Fibroblast of the aortic adventitia (primary cell): ENCODE measurements at places on chromosomes 5 and 9.

- no peak for DNase-seq
Observed at GRCh38 chr9:16679327-16679821, 191.1 kb downstream of the BNC2 start.

DNA sequence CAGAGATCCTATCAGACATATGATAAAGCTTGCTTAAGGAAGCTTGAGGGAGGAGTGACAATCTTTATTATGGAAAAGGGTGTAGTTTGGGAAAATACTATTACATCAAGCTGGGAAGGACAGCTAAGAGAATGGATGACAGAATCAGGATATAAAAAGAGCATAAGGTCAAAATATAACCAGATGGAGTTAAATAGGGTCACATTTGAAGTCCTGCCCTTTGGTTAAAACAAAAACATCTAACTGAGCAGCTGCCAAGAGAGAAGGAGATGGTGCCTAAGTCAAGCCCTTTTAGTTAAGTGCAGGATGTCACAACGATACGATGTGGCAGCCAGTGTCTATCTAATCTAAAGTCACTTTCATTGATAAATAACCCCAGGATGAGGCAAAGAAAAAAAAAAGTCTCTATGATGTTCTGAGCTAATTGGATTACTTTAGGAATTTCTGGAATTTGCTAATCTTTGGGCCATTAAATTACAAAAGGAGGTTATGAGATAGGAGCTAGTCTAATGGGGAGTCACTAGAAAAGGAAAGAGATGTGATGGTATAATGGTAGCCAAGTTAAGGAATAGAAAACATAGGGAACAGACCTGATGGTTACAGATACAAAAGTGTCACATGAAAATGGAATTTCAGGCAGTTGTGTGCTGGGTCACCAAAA lies 365.2 kb downstream of the PDE4D start:
- DNase-seq = no peak

GRCh38 chr9:108168236-108168850 lies 678.8 kb upstream of the KLF4 start:
- DNase-seq = peak; percentile 96

GRCh38 chr5:160694896-160695295 lies 157.1 kb downstream of the ATP10B start:
- no peak for DNase-seq

DNA sequence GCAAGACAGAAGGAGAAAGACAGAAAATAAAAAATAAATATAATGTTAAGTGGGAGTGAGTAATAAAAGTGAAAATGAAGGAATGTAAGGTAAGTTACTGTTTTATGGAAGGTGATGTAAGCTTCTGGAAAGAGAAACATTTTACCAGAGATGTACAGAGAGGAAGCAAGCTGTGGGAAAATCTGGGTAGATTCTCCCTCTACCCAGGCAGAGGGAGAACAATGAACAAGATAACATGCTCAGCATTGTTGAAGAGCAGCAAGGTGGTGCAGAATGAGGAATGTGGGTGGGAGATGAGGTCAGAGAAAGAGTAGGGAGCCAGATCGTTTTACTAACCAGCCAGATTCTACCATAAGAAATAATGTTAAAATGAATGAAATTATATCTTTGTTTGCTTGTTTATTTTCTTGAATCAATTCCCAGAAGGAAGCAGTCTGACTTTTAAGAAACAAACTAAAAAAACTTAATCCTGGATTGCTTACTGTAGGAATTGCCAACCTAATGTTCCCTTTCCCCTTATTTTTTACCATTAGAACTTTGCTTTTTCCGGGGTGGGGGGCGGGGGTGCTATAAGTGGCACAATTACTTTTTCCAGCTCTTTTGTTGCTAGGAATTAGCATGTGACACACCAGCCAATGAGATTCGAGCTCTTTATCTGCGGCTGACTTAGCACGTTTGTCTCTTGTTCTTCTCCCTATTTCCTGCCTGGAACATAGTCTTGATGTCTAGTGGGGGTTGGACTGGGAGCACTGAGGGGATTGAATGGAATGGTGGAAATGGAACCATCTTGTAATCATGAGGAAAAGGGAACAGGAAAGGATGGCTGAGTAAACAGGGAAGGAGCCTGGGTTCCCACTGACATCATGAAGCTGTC lies 356.7 kb downstream of the TMEM167A start:
- peak; percentile 6 for DNase-seq

DNA sequence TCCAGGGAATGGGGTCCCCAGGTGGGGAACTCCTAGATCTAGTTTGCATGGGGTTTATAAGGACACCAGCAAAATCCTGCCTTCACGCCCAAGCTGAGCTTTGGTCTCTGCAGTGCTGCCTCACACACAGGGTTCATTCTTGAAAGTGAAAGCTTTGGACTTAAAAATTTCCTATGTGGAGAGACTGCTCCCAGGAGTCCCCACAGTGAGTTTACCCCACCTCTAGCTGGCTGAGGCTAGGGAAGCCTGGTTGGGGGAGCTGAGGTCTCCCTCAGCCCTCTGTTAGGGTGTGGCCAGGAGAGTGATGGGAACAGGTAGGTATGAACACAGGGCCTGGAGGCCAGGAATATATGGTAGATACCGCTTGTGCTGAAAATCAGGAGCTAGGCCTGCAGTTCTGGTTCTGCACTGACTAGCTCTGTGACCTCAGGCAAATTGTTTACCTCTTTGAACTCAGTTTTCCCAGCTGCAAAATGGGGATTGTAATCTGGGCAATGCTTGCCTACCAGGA lies 41.5 kb upstream of the LARP1 start:
- peak; percentile 26 for DNase-seq

GRCh38 chr9:19032406-19032805 lies 603 bp downstream of the SAXO1 start:
- DNase-seq = no peak

DNA sequence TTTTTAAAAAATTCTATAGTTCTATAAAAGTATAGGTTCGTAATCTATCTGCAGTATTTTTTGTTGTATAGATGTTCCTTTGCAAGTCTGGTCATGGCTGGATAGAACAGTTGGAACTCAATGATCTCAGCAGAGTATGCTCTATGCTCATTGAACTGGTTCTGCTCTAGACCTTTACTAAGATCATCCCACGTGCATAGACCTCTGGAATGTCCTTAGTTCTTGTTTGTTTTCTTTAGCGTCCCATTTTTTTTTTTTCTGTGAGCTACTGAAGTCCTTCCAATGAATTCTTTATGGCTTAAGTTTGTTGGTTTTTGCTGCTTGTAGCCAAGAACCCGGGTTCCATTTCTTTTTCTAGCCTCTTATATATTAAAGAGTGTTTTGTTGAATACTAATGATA lies 3.5 kb downstream of the TMEM38B start:
- DNase-seq = no peak
